Psoas muscle (tissue), 8 donors: ENCODE measurements at places on chromosomes 7 and 10.

- no peaks in the 10 kb centered on the region for H3K27me3 ChIP-seq
- peak overlapping the region; percentile 73 for H3K4me3 ChIP-seq
- H3K27ac ChIP-seq: peak overlapping the region; percentile 98
- no peaks in the 10 kb centered on the region for H3K36me3 ChIP-seq
- peak; percentile 94 for DNase-seq
- peaks cover 58% of the 10 kb centered on the region for H3K4me1 ChIP-seq
These were observed 5.1 kb downstream of the SYNPO2L start for GRCh38 chr10:73650537-73651331.

DNA sequence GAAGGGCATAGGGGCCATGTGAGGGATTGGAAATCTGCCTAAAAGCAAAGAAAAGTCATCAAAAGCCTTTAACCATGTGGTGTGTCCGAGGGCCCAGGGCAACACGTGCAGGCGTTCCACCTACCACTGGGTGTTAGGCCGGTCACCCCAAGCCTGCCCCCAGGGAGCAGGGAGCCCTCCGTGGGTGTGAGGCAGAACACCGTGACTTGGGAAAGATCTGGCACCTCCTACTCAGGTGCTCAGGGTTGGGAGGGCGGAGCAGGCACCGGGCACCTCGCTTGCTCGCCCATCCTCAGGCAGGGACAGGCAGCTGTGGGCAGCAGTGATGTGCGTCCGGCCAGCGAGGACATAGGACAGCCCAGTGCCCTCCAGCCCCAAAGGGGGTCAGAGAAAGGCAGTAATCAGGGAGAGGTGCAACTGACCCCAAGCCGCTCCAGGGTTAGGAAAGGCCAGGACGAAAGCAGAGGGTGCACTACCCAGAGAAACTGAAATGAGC is 80.7 kb upstream of the CHST15 start:
- H3K27ac ChIP-seq: no peak overlapping the region
- no peak overlapping the region for H3K4me3 ChIP-seq
- no peaks in the 10 kb centered on the region for H3K36me3 ChIP-seq

DNA sequence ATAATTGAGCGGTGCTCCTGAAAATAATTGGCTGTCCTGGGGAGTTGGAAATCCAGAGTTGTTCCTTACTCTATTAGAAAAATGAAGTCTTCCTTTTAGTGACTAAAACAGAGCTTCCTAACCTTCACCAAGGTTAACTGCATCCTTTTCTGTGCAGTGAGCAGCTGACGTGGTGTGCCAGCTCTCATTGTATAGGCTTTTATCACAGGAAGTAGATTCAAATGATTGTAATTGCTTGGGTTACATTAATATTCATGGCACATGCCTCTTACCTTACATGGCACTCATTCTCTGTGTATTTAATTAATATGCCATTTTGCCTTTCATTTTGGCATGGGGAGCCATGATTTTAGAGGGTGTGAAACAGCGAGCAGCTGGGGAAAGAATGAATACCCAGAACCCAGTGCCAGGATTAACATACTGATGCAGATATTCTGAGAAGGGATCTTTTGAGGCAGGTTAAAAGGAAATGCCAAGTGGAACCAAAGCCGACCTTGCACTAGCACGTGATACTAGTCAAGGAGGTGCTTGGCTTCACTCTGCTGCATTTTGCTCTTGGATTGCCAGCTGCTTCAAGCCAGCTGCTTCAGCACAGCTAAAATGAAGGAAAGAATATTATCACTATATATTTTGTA is 115.3 kb downstream of the ST7 start:
- DNase-seq: no peak
- no peak overlapping the region for H3K27ac ChIP-seq

DNA sequence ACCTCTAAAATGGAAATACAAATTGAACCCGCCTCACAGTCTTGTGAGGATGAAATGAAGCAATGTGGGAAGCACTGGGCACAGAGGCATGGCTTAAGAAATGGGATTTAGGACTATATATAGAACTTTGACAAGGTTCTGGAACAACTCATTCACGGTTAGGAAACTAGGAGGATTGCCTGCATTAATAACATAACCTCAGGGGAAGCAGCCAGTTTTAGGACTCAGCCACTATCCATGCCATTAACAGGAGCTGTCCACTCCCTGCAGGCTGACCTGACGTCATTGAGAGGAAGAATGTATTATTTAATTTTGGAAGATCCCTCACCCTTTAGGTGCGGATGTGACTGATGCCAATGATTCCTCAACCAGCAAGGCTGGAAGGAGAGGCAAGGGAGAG is 34.8 kb downstream of the ITGB8 start:
- H3K36me3 ChIP-seq: no peaks in the 10 kb centered on the region
- no peak overlapping the region for H3K27ac ChIP-seq
- H3K27me3 ChIP-seq: no peaks in the 10 kb centered on the region
- H3K4me1 ChIP-seq: no peaks in the 10 kb centered on the region
- H3K4me3 ChIP-seq: no peak overlapping the region
- no peak for DNase-seq

GRCh38 chr10:35819011-35819410 is 176.9 kb upstream of the FZD8 start:
- H3K4me3 ChIP-seq: no peak overlapping the region
- H3K27ac ChIP-seq: no peak overlapping the region
- no peaks in the 10 kb centered on the region for H3K4me1 ChIP-seq
- no peak for DNase-seq
- H3K27me3 ChIP-seq: no peaks in the 10 kb centered on the region

GRCh38 chr10:90799172-90799571 is 58.7 kb downstream of the HTR7 start:
- no peaks in the 10 kb centered on the region for H3K36me3 ChIP-seq
- no peak overlapping the region for H3K27ac ChIP-seq
- no peaks in the 10 kb centered on the region for H3K27me3 ChIP-seq
- no peak for DNase-seq
- no peak overlapping the region for H3K4me3 ChIP-seq

GRCh38 chr7:96311967-96312366 is 9.9 kb downstream of the SLC25A13 start:
- H3K36me3 ChIP-seq: no peaks in the 10 kb centered on the region
- peak overlapping the region; percentile 44 for H3K27ac ChIP-seq
- H3K27me3 ChIP-seq: no peaks in the 10 kb centered on the region
- H3K4me1 ChIP-seq: peaks cover 76% of the 10 kb centered on the region
- H3K4me3 ChIP-seq: peak overlapping the region; percentile 29

DNA sequence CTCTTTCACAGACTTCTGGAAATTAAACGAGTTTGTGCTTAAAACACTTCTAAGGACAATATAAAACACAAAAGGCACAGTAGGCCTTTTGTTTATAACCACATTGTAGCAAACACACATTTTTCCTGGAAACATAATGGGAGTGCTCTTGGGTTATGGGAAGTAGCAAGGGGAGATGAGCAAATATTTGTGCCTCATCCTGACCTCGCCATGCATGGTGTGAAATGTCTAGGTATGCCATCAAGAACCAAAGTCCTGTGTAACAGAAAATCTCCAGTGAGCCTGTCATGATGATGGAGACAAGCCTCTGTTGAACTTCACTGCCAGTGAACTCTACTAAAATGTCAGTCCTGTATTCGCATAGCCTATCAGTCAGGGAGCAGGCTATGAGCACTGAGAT is 1029.6 kb downstream of the LRMDA start:
- no peaks in the 10 kb centered on the region for H3K4me1 ChIP-seq
- H3K27me3 ChIP-seq: no peaks in the 10 kb centered on the region
- H3K36me3 ChIP-seq: no peaks in the 10 kb centered on the region
- H3K4me3 ChIP-seq: no peak overlapping the region
- H3K27ac ChIP-seq: no peak overlapping the region

GRCh38 chr7:100612730-100613390 is 520 bp downstream of the MOSPD3 start:
- H3K4me3 ChIP-seq: peak overlapping the region; percentile 88
- H3K27ac ChIP-seq: peak overlapping the region; percentile 99
- H3K4me1 ChIP-seq: no peaks in the 10 kb centered on the region
- DNase-seq: no peak
- peaks cover 9% of the 10 kb centered on the region for H3K36me3 ChIP-seq

DNA sequence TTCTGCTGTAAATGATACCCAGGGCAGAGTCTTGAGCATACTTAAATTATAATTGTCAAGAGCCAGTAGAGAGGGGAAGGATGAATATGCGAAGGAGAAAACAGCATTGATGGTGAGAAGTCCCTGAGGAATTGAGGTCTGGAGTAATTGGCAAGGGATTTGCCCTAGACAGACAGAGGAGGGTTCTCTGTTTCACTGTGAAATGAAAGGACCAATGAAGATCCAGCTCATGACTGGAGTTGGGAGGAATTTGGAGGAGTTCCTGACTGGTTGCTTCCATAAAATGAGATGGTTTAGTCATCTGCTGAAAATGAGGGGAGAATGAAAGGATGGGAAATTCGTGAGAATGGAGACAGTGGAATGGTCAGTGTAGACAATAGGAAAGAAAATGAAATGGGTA is 6.8 kb downstream of the PRPF18 start:
- peaks cover 16% of the 10 kb centered on the region for H3K4me1 ChIP-seq
- H3K27me3 ChIP-seq: no peaks in the 10 kb centered on the region
- peaks cover 49% of the 10 kb centered on the region for H3K36me3 ChIP-seq
- no peak overlapping the region for H3K27ac ChIP-seq
- H3K4me3 ChIP-seq: no peak overlapping the region
- DNase-seq: no peak
